Heart left ventricle (tissue), 16 donors: ENCODE measurements at places on chromosomes 16 and 17. TPM values are rescaled to one million over a fixed set of nuclear protein-coding genes. Genes with fewer than 3 reads are reported as not detected.

The NPIPB2 gene
- total RNA-seq, result 1.2 TPM

DNA sequence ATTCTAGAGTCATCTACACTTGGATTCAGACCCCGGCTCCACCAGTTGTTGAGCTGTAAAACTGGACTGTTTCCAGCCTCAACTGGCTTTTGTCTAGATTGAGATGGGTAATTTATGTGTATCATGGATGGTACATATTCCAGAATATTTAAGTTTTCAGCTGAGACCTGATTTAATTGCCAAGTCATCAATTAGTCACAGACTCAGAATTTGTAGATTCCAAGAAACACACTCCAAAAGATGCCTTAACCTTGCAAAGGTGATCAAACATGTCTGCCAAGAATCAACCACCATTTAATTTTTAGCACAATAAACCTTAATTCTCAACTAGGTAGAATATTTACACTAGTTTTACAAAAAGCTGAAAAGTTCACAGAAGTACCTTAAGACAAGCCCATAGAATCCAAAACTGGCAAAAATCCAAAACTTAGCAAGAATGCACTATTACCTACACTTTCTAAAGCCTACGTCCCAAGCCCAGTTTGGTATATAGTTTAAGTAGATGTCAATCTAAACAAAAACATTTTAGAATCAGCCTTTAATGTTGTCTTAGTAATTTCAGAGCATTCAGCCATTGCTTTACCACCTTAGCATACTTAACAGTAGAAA is 17.7 kb downstream of the SIAH1 start:
- DNase-seq, result no peak

- DNase-seq, result peak; percentile 58
These were observed 211.7 kb upstream of the CHMP6 start for GRCh38 chr17:80779961-80780380.

GRCh38 chr16:85526185-85526974 is 86.7 kb upstream of the GSE1 start:
- no peak for DNase-seq

GRCh38 chr16:25709213-25709612 is 17.5 kb downstream of the HS3ST4 start:
- no peak for DNase-seq

DNA sequence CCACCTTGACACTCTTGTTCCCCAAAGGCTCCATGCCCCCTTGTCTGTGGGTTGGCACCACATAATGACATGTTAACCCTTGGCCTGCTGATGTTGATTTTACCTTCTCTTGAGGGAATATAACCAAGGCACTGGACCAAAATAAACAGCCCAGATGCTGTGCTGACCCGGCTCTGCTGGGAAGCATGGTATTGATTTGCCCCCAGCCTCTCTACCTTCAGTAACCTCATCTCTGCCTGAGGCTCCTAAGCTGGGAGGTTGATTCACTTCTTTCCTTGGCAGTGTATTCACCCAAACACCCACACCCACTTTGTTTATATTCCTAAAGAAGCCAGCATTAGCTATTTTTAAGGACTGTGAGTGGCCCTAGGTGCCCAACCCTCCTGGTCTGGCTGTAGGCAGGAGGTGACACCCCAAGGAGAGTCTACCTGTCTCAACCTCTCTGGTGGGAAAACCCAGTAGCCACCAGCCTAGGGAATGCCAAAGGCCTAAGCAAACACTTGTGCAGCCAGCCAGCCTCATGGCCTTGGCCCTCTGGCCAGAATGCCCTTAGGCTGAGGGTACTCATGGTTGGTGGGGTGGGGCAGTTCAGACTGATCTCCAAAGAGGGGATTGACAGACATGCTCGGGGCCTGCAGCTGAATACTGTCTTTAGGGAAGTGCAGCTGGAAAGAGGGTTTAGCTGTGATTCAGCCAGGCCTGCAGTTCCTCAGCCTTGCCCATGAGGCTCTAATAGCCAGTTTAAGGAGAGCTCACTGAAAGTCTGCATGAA is 42.7 kb downstream of the GNAO1 start:
- DNase-seq, result no peak

- no peak for DNase-seq
These were observed 4.4 kb upstream of the RNF43 start for GRCh38 chr17:58421711-58422110.

DNA sequence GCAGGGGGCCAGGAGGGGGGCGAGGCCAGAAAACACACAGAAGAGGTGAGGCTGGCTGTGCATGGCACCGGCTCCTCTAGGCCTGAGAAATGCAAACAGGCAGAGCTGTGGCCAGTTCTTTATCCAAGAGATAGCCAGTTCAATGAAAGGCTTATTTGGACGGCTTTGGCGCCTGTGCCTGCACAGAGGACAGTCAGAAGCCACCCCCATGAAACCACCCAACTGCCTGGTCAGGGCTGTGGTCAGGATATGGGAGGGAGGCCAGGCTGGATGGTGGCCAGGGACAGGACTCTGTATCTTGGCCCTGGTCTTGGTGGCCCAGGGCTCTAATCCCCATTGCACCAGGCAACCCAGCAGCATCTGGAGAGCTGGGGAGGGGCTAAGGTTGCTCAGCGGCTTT is 24.5 kb upstream of the GPRC5C start:
- DNase-seq, result no peak

The CRYM gene
- 267 TPM for total RNA-seq

GRCh38 chr17:79407385-79407784 is 203.5 kb downstream of the RBFOX3 start:
- DNase-seq, result no peak

DNA sequence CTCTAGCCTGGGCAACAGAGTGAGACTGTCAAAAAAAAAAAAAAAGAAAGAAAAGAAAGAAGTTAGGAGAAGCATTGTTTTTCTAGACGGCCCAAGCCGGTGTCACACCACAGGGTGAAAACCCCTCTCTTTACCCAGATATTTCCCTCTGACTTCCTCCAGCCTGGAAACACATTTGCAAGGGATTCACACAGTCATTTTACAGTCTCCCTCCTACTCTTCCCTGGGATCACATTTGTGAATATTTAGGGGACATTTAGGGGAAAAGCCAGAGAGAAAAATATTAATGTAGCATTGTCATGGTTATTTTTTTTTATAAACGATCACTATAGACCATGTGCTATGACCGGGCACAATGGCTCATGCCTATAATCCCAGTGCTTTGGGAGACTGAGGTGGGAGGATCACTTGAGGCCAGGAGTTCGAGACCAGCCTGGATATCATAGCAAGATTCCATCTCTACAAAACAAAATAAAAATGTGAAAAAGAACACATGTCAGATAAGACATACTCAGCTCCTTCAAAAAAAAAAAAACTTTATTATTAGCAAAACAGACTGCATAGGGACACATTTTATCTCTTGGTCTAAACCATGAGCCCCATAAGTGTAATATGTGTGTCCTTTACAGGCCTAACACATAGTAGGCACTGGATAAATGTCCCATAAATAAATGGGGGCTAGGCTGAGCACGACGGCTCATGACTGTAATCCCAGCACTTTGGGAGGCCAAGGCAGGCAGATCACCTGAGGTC is 10.9 kb upstream of the SDR42E2 start:
- no peak for DNase-seq

- no peak for DNase-seq
These were observed 25.9 kb downstream of the AP2B1 start for GRCh38 chr17:35612924-35613521.

DNA sequence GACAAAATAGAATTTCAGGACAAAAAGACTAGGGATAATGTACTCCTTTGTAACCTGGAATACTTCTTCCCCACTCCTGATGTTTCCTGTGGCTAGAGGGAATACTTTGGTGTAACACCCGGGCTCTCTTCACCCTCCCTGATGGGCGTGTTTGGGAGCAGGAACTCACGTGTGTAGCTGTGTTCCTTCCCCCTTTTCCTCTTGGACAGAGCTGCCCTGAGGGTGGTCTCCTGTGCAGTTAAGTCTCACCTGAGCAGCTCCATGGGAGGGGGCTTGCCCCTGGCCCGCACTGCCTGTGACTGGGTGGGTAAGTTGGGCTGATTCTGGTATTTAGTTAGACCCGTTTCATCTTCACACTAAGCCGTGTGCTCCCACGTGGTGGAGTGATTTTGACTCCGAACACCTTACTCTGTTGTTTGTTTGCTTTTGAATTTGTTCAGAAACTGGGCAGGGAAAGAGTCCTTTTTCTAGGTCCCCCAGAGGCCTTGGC is 87.9 kb downstream of the OR1D5 start:
- no peak for DNase-seq

DNA sequence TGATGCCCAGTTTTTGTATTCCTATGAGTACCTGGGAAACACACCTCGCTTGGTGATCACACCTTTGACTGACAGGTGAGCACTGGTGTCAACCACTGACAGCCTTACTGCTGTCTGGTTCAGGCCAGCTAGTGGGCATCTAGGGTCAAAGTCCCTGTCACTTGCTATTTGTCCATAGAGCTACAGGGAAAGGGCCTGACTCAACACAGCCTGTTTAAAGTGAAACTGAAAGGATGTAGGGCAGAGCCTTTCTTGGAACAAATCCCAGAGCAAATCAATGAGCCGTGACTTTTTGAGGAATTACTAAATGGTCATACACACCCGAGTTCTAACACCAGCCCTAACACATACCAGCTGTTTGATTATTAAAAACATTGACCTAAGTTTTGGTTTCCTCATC is 106.8 kb downstream of the DNAH9 start:
- DNase-seq, result no peak

GRCh38 chr17:37527249-37527851 is 37.7 kb downstream of the DUSP14 start:
- DNase-seq, result no peak

The IL17C gene
- total RNA-seq, result not detected

DNA sequence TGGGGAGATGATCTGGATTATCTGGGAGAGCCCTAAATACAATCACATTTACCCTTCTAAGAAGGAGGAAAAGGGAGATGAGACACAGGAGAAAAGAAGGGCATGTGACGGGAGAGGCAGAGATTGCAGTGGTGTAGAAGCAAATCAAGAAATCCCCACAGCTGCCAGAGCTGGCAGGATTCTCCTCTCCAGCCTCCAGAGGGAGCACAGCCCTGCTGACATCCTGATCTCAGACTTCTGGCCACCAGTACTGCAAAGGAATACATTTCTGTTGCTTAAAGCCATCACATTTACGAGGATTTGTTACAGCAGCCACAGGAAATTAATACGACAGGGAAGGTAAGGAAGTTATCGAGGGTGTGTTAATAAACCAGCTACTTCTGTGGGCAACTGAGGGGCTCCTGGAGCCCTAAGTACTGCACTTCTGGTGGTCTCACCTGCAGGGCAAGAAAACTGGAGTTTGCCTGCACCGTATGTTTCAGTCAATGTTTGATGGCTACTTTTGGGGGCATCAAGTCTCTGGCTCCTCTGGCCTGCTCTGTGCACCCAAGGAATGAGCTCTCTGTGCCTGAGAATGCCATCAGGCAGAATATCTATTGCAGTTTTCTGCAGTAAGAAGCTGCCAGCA is 22.9 kb upstream of the CDH13 start:
- DNase-seq, result peak; percentile 52

GRCh38 chr16:23354246-23354645 is 52.1 kb downstream of the SCNN1B start:
- DNase-seq, result no peak

DNA sequence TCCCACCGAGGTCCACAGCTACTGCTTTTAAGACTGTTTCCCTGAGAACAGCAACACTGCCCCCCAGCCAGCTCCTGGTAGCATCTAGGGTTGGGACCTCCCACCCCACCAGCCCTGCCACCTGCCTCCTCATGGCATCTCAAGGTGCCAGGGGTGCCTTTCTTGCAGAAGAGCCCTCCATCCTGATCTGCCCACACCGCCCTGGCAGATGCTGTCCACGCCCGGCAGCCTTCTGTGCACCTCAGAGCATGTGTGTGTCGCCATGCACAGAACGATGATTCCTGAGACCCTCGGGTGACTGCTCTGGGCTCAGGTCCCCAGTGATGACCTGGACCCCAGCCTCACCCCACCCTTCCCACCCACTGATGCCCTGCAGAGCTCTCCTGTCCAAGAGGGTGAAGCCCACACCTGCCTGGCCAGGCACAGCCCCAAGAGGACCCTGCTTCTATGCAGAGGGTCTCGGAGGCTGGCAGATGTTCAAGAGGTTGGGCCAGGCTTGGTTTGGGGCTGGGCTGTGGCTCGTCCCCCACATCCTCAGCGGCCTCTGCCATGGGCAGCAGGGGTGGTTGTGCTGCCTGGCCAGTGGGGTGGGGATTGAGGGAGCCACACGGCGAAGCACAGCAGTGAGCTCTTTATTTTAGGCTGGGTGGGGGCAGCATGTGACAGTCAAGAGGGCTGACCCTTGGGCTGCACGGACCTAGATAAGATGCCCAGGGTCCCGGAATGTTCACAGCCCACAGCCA is 5.2 kb upstream of the SPATA2L start:
- no peak for DNase-seq

The KRTAP4-6 gene
- not detected for total RNA-seq

GRCh38 chr16:86307514-86307903 is 202.8 kb upstream of the FOXF1 start:
- no peak for DNase-seq

The HSPB9 gene
- not detected for total RNA-seq

The SOX8 gene
- 0.47 TPM for total RNA-seq

DNA sequence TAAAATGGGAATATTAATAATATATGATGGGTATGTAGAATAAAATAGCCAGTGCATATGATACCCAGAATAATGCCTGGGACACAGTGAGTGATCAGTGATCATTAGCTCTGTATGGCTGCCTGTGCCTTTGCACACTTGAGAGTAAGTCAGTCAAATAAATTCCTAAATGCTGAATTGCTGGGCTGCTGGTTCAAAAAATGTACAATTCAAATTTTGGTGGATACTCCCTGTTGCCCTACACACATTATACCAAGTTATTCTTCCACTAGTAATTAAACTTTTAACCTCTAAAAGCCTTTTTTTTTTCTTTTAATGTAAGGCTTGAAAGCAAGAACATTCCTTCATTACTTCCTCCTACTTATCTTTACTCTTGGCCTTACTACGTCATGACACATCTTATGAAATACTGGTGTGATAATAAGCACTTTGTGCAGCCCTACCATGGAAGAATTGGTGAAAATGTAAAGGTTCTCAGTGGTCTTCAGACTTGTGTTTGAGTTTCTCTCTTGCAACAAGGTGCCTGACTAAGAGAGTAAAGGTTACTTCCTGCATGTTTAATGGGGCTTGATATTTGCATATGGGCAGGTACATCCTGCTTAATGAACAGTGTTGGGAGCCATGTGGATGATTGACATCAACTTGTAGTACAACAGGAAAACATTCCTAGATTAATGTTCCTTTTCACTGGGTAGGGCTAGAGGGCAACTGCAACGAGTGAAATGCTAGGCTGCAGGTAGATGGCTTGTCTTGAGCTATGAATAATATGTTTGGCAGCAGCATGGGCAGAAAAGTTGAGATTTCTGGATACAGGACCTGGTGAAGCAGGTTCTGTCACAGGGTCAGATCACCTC is 84.3 kb downstream of the PRKCA start:
- DNase-seq, result no peak
